Activated CD8-positive, alpha-beta T cell treated with anti-CD3 and anti-CD28 coated beads for 36 hours (primary cell): ENCODE measurements at places on chromosomes 3 and 15. TPM values are rescaled to one million over a fixed set of nuclear protein-coding genes. Genes with fewer than 3 reads are reported as not detected.
A peak's percentile ranks its signal among the peaks of the same experiment; 100 is the strongest.

The MEGF11 gene
- not detected for total RNA-seq

The SLC35G2 gene
- 3.0 TPM for total RNA-seq

DNA sequence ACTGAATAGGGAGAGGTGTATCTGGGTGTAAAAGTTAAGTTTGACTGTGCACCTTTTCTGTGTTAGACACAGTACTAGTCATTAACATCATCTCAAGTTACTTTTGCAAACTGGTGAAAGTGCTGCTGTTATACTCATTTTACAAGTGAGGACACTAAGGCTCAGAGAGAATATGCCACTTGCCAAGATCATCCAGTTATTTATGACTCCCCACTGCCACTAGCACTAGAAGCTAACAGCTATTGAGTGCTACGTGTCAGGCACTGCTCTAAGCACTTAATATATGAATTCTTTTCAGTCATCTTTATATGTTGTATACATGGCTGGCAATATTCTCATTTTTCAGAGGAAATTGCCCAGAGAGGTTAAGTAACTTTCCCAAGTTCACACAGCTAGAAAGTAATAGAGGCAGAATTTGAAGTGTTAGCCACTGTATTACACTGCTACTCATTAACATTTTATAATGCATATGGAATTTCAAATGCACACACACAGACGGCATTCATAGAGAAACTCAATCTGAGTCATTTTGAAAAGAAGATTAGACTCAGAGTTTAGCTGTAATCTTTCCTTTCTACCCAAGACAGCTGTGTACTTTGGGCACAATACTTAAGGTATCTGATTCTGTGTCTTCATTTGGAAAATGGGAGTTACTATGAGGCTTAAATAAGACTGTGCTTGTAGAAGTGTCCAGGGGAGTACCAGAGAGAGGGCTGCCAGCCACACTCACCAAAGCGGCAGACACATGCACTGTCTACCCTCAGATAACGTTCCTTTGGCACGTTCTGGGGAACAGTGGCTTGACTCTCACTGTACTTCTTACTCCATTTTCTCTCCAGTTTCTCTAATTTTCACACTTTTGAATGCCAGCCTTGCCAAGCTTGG lies 1.3 kb upstream of the MASP1 start:
- no peak for DNase-seq
- no peak overlapping the region for H3K4me3 ChIP-seq
- peaks cover 25% of the 10 kb centered on the region for H3K27me3 ChIP-seq
- no peaks in the 10 kb centered on the region for H3K4me1 ChIP-seq

GRCh38 chr3:128152419-128153155 lies 694 bp upstream of the EEFSEC start:
- peak overlapping the region; percentile 80 for H3K4me3 ChIP-seq
- H3K27me3 ChIP-seq: no peaks in the 10 kb centered on the region
- peak overlapping the region; percentile 97 for H3K27ac ChIP-seq
- peaks cover 12% of the 10 kb centered on the region for H3K4me1 ChIP-seq
- H3K36me3 ChIP-seq: peaks cover 19% of the 10 kb centered on the region

GRCh38 chr3:177055605-177056571 lies 141.4 kb downstream of the TBL1XR1 start:
- peak overlapping the region; percentile 13 for H3K4me3 ChIP-seq
- peaks cover 29% of the 10 kb centered on the region for H3K4me1 ChIP-seq
- DNase-seq: no peak
- H3K27me3 ChIP-seq: no peaks in the 10 kb centered on the region
- H3K36me3 ChIP-seq: peaks cover 19% of the 10 kb centered on the region
- peak overlapping the region; percentile 86 for H3K27ac ChIP-seq

DNA sequence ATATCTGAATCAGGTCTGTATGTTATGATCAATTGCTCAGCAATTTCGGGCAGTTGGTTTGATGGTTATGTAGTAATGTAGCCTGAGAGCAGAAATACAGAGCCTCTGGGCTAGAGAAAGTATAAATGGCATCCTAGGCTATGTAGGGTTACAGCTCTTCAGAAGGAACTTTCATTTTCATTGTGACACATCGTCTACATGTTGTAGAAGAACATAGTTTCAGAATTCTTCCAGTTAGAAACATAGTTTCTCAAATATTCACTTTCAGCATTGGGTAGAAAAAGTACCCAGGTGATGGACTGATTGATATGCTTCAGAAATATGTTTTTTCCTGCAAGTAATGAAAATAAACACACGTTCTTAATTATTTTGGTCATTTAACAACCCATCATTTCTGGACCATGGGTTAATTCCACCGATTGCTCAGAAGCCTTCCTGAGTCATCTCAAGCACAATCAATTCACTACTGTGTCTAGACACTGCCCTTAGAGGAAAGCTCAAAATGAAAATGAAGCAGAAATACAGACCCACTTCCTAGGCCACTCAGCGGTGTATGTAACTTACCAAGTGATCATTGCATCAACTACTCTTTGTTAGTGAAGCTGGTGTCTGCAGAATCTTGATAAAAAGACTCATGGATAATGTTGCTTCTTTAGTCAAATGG lies 88.8 kb upstream of the TSEN2 start:
- peaks cover 15% of the 10 kb centered on the region for H3K4me1 ChIP-seq
- H3K36me3 ChIP-seq: no peaks in the 10 kb centered on the region
- H3K27ac ChIP-seq: peak overlapping the region; percentile 39
- peak overlapping the region; percentile 32 for H3K4me3 ChIP-seq

DNA sequence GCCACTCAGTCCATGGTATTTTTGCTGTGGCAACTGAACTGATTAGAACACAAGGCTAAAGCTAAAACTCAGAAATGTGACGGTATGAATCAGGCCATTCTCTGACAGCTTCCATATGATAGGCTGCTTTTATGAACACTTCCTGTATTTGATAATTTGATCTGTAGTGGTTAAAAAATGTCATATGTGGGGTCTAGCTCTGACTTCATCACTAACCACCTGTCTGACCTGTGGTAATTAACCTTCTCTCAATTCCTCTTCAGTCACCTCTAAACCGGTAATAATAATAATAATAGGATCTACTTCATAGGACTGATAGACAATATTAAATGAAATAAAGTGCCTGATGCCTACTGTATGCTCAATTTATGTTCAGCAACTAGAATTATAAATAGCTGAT lies 223.2 kb downstream of the MBNL1 start:
- peaks cover 5% of the 10 kb centered on the region for H3K27me3 ChIP-seq
- H3K36me3 ChIP-seq: peaks cover 2% of the 10 kb centered on the region
- no peak overlapping the region for H3K4me3 ChIP-seq

- DNase-seq: no peak
- no peaks in the 10 kb centered on the region for H3K27me3 ChIP-seq
- H3K4me1 ChIP-seq: peaks cover 2% of the 10 kb centered on the region
- no peaks in the 10 kb centered on the region for H3K36me3 ChIP-seq
Measured at GRCh38 chr3:151925876-151926275, 52.4 kb downstream of the SUCNR1 start.

GRCh38 chr3:136186344-136186743 lies 9.8 kb downstream of the MSL2 start:
- DNase-seq: peak; percentile 48
- H3K36me3 ChIP-seq: peaks cover 14% of the 10 kb centered on the region
- peaks cover 78% of the 10 kb centered on the region for H3K4me1 ChIP-seq
- H3K27ac ChIP-seq: peak overlapping the region; percentile 50
- no peak overlapping the region for H3K4me3 ChIP-seq
- H3K27me3 ChIP-seq: no peaks in the 10 kb centered on the region

- H3K4me3 ChIP-seq: no peak overlapping the region
- no peaks in the 10 kb centered on the region for H3K4me1 ChIP-seq
- H3K36me3 ChIP-seq: no peaks in the 10 kb centered on the region
- DNase-seq: no peak
- no peaks in the 10 kb centered on the region for H3K27me3 ChIP-seq
Measured at GRCh38 chr3:64650715-64651114, 37.1 kb downstream of the ADAMTS9 start.

DNA sequence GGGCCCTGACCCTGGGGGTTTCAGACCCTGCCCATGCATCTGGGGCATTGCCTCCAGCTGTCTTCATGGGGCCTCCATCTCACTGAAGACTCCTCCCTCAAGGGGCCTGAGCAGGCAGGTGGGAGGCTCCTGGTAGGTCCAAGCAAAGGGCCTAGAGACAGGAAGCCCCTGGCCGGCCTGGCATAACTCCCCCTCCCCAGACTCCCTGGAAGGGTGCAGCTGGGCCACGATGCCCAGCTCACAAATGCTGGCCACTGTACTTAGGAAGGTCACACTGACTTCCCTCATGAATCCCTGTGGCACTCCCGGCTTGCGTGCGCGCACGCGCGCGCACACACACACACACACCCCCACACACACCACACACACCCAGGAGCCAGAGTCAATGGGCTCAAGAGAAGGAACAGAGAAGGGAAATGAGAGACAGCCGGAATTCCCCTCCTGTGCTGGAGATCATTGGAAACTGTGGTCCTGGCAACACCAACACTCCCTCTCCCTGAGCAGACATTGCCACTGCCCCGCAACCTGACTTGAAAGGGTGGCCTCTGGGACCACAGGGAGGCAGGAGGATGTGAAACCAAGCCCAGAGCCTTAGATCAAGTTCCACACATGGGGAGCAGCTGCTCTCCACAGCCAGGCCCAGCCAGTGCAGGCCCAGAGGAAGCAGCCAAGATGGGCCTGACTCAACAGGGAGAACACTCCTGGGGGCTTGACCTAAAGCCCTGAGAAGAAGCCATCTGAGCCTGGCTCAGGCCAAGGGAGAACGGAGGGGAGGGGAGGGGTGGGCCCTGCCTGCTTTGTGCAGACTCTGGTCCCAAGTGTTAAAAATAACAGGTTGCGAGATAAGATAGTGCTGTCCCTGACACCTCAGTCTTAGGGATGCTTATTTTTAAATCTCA lies 69.7 kb downstream of the SCN5A start:
- H3K4me3 ChIP-seq: no peak overlapping the region
- no peaks in the 10 kb centered on the region for H3K36me3 ChIP-seq
- H3K27ac ChIP-seq: no peak overlapping the region
- no peaks in the 10 kb centered on the region for H3K27me3 ChIP-seq
- DNase-seq: no peak

DNA sequence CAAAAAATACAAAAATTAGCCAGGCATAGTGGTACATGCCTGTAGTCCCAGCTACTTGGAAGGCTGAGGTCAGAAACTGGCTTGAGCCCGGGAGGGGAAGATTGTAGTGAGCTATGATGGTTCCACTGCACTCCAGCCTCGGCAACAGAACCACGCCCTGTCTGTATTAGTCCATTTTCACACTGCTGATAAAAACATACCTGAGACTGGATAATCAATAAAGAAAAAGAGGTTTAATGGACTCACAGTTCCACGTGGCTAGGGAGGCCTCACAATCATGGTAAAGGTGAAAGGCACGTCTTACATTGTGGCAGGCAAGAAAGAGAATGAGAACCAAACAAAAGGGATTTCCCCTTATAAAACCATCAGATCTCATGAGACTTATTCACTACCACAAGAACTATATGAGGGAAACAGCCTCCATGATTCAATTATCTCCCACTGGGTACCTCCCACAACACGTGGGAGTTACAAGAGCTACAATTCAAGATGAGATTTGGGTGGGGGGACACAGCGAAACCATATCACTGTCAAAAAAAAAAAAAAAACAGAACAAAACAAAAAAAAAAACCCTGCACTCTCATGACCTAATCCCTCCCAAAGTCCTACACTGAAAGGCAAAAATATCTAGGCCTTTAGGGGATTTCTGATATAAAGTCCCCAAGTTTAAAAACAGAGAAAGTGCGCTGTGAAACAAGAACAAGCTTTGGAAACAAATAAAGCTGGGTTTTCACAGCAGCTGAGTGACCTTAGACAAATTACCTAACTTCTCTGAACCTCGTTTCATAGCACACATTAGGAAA lies 224.7 kb downstream of the IGSF11 start:
- H3K27me3 ChIP-seq: peaks cover 4% of the 10 kb centered on the region
- H3K4me3 ChIP-seq: no peak overlapping the region
- no peak overlapping the region for H3K27ac ChIP-seq
- H3K4me1 ChIP-seq: peaks cover 6% of the 10 kb centered on the region

DNA sequence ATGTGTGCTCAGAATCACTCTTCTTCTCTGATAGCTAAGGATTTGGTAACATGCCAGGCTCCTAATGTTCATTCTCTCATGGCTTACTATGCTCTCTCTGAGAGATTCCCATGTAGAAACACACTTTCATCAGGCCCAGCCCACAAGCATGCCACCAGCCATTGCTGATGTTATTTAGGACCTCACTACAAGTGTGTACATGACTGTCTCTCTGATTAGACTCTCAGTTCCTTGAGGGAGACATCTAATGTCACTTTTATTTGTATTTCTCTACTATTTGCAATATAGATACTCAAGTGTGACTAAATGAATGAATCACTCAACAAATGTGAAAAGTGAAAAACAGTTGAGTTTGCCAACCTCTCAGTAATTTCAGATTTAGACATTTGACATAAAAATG lies 84.3 kb upstream of the ARL6 start:
- no peaks in the 10 kb centered on the region for H3K36me3 ChIP-seq
- peaks cover 9% of the 10 kb centered on the region for H3K27me3 ChIP-seq
- H3K4me3 ChIP-seq: no peak overlapping the region
- no peak overlapping the region for H3K27ac ChIP-seq

- peaks cover 4% of the 10 kb centered on the region for H3K27me3 ChIP-seq
- H3K4me3 ChIP-seq: no peak overlapping the region
- H3K27ac ChIP-seq: no peak overlapping the region
- no peaks in the 10 kb centered on the region for H3K4me1 ChIP-seq
- H3K36me3 ChIP-seq: no peaks in the 10 kb centered on the region
- DNase-seq: no peak
Measured at GRCh38 chr3:105274958-105275357, 91.8 kb upstream of the ALCAM start.

- no peaks in the 10 kb centered on the region for H3K27me3 ChIP-seq
- no peak overlapping the region for H3K4me3 ChIP-seq
- H3K4me1 ChIP-seq: peaks cover 4% of the 10 kb centered on the region
- H3K27ac ChIP-seq: no peak overlapping the region
- DNase-seq: no peak
- H3K36me3 ChIP-seq: peaks cover 37% of the 10 kb centered on the region
Measured at GRCh38 chr3:66419036-66419435, 81.8 kb downstream of the LRIG1 start.

DNA sequence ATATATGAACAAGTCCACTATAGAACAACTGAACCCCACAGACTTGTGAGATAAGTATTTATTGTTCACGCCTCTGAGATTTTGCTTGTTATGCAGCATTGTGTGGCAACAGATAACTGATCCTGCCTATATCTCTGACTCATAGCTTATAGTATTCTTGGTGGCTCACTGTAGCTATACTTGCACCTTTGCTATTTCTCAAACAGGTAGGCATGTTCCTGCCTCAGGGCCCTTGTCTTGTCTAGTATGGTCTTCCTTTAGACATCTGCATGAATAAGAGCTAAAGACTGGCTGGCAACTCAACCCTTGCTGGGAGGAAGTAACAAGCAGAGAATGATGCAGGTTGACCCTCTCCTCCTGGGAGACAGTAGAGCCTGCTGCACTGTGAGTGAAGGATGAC lies 256.1 kb downstream of the CHST2 start:
- no peak overlapping the region for H3K27ac ChIP-seq
- H3K27me3 ChIP-seq: no peaks in the 10 kb centered on the region
- H3K4me1 ChIP-seq: peaks cover 11% of the 10 kb centered on the region
- H3K36me3 ChIP-seq: no peaks in the 10 kb centered on the region

- no peaks in the 10 kb centered on the region for H3K27me3 ChIP-seq
- no peak overlapping the region for H3K4me3 ChIP-seq
- peaks cover 1% of the 10 kb centered on the region for H3K36me3 ChIP-seq
- no peak overlapping the region for H3K27ac ChIP-seq
- no peak for DNase-seq
Measured at GRCh38 chr3:192831111-192831644, 86.5 kb downstream of the MB21D2 start.
